Activated T-cell treated with anti-CD3 and anti-CD28 coated beads for 48 hours (primary cell): ENCODE measurements at places on chromosomes 2 and 18.
A peak's percentile ranks its signal among the peaks of the same experiment; 100 is the strongest.

DNA sequence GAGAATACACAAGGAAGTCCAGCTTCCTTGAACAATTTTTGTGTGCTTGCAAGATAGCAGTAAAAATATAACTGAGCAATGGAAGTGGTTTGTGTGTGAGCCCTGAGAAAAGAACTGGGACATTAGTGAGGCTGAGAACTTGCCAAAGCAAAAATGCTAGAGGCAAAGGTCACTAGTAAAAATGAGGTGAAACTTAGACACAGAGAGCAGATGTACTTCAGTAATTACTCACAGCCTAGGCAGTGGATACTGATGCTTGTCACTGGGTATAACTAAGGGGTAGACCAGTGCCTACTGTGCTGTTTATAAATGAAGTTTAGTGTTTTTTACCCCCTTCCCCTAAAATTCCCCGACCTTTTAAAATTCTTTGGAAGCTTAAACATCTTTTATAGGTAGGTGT is 450.1 kb downstream of the LPIN1 start:
- DNase-seq, result no peak

- DNase-seq, result no peak
Observed at GRCh38 chr2:173199294-173199693, 123.6 kb downstream of the MAP3K20 start.

DNA sequence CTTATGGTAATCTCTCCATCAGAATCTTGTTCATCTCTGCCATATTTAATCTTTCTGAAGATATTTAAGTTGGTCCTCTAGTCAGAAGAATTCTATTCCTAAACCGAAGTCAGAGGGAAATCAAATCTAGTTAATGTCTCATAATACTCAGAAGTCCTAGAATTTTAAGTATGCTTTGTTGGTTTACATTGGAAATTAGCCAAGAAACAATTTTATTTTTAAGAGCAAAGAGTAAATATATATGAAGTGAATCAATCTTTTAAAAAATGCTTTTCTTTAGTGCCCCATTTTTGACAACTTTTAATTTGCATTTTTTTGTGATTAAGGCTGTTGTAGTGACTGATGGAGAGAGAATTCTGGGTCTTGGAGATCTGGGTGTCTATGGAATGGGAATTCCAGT is 38.1 kb downstream of the ME2 start:
- DNase-seq, result no peak

GRCh38 chr2:199484927-199485326 is 27.2 kb upstream of the SATB2 start:
- DNase-seq, result no peak

GRCh38 chr2:3349211-3349693 is 28.4 kb downstream of the EIPR1 start:
- no peak for DNase-seq

DNA sequence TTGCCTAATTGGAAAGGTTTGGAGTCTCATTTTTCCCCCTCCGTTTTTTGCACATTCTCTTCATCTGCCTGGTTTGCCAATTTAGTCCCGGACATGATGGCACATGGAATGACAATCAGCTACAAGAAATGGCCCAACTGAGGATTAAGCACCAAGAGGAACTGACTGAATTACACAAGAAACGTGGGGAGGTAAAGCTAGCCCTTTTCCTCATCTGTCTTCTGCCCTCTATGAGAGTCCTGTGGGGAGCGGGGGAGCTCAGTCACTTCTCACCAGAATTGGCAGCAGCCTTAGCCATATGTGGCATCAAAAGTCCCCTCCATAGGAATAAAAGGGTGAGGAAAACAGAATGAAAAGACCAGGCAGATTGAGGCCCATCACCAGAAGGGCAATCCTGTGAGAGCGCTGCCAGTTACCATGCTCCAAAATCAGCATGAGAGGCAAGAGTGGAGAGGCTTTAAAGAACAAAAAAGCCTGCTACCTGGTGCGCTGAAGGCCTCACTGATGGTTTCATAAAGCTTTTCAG is 11.6 kb downstream of the ATG16L1 start:
- no peak for DNase-seq

DNA sequence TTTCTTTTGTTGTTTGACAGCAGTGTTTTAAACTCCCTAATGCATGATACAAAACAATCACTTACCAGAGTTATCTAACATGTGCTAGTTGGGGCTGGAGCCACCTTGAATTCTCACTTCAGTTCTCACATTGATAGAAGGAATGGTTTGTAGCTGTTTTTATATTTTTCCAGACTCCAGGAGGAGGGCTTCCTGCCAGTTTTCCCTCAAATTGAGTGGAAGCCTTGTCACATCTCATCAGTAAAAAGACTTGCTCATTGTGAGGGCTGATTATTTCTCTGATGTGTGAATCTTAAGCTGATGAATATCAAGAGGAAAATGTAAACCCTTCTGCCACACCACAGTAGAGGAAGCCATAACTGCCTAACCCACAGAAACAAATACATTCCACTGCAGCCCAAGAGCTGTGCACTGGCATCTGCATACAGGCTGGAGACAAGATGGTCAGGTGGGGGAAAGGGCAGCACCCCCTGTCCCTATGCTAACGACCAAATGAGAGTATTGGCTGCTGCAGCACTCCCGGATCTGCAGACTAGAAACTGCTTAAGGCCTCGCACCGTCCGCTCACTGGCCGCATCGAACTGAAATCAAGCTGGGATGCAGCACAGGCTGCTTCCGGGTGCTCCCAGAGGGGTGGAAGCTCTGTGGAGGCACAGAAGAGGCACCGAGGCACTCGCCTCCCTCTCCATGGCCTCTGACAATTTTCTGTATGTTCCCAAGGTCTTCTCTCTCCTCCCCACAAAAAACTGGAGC is 73.7 kb upstream of the TPO start:
- DNase-seq, result no peak

DNA sequence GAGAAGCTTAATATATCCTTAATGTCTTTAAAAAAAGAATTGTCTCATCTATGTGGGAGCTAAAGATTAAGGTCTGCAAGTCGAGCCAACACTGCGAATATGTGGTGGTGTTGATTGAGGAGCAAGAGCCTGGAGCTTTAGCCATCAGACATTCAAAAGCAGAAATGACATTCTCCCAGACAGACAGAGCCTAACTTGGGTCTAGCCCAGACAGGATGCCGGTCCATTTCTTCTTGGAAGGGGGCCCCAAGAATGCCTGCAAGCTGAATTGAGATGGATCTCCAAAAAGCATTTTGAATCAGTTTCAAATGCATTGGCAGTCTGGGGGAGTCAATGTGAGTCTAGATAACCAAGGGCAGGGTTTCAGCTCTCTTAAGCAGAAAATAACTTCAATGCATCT is 30.1 kb upstream of the EML4 start:
- no peak for DNase-seq

DNA sequence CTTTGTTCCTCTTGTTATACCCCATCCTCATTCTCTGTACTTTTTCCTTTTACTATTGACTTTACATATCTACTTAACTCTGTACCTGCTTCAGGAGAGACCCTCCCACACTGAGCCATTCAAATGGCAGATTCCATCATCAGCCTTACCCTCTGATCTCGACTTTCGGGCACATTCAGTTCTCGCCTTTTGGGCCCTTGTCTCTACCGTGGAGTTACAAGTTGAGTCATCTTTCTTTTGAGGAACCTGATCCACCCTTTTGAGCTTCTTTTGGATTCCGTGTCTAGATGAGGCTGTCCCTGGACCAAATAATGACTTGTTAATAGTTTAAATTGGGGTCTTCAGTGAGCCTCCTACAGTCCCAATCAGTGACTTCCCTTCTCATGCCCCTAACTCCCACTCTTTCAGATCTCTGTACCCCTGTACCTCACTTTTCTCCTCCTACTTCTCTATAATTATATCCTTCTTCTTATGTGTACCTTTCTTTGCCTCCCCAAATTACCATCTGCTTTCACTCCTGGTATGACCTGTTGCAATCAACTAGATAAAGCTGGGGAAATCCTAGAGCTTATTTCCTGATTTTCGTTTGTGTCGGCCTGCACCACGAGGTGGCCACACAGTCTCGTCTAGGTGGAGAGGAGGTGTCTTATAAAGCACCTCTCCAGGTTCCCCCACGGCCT is 17.2 kb downstream of the SP110 start:
- no peak for DNase-seq

DNA sequence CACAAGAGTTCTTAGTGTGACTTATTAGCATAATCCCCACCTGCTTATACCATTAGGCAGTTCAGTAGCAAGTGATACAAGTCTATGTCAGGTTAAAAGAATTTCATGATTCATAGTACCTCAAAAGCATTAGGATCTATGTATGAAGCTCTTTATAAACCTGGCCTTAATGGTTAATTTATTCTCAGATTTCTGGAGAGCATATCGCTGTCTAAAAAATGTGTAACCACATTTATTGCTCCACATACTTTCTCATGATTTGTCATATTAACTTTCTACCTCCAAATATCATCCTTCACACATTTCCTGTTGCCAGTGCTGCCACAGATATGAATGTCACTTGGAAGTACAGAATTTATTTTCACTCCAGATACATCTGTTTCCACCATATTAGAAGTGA is 332.8 kb upstream of the MAP2 start:
- DNase-seq, result no peak

GRCh38 chr2:169796441-169796840 is 2.2 kb upstream of the SSB start:
- no peak for DNase-seq

GRCh38 chr2:20972110-20972509 is 71.8 kb downstream of the APOB start:
- DNase-seq, result no peak

DNA sequence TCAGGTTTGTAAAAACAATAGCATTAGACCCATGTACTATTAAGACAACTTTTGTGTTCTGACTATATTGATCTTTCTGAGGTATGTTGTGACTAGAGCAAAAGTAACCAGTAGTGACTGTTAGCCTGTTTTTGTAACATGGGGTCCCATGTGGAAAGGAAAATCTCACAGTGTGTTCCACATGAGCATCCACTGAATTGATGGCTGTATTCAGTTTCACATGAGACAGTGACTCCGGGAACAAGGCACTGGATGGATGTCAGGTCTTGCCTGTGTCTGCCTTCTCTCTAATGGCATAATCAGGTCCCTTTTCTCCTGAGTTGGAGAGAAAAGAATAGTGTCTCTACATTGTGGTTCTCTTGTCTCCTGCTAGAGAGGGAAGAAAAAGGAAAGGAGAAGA is 27.5 kb downstream of the TMEM178A start:
- no peak for DNase-seq

- DNase-seq, result peak; percentile 33
Observed at GRCh38 chr18:2104620-2105462, 466.5 kb downstream of the METTL4 start.

- DNase-seq, result no peak
Observed at GRCh38 chr2:74168739-74169138, 9.9 kb downstream of the MOB1A start.

GRCh38 chr2:131543385-131543891 is 15.8 kb downstream of the CCDC74A start:
- no peak for DNase-seq

DNA sequence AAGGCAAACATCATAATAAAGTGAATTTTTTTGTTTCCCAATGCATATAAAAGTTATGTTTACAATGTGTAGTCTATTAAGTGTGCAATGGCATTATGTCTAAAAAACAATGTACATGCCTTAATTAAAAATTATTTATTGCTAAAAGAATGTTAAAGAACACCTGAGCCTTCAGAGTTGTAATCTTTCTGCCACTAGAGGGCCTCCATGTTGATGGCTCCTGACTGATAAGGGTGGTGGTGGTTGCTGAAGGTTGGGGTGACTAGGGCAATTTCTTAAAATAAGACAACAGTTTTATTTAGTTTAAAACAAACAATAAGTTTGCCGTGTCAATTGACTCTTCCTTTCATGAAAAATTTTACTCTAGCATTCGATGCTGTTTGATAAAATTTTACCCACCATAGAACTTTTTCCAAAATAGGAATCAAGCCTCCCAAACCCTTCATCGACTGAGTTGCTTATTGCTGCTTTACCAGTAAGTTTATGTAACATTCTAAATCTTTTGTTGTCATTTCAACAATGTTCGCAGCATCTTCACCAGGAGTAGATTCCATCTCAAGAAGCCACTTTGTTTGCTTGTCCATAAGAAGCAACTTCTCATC is 32.3 kb downstream of the MAP3K2 start:
- peak; percentile 13 for DNase-seq

DNA sequence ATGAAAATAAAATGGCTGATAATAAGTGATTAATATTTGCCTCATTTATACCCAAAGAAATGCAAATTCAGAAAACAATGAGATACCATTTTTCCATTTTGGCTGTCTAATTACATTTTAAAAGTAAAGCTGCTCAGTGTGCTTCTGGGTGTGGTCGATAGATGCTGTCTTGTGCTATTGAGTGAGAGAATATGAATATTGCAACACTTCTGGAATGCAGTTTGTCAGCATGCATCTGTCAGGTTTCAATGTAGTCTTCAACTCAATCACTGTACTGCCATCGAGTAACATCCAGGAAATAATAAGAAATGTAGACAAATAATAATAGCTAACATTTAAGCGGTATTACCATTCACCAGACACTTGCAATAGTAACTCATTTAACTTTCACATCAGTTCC is 3.9 kb downstream of the IL18R1 start:
- DNase-seq, result no peak

- no peak for DNase-seq
Observed at GRCh38 chr18:13309748-13310670, 91.4 kb downstream of the LDLRAD4 start.

DNA sequence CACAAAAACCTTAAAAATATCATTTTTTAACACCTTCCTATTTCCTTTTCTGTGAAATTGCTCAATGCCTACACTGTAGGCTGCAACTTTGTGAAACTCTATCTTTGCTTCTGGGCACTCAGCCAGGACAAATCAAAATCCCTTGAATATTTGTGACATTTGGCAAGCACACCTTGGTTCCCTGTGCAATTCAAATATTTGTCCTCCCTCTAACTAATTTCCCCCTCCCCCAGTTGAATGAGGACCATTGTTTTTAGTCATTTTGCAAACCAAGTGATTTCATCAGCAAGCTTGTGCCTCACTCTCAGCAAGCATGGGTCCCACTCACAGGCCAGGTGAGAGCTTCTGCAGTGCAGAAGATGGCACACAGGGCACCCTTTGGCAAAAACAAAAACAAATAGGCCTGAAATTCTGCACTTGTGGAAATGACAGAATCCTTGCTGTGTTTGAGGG is 541.5 kb downstream of the CNTNAP5 start:
- no peak for DNase-seq

- no peak for DNase-seq
Observed at GRCh38 chr2:8677646-8678592, 3.9 kb upstream of the ID2 start.

DNA sequence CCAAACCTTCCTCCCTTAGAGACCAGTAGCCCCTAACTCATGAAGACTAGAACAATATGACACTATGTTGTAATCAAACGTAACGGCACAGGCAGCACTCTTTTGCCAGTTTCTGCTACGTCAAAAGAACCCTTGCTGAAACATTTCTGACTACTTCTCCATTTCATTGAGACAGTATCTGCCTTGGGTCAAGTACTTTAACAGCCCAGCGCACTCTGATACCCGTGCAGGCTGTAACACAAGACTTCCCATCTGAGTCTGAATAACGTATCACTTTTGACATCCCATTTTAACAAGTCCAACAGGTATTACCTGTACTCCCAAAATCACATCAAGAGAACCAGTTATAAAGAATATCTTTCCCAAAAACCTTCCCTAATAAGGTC is 38.4 kb downstream of the TBC1D8 start:
- DNase-seq, result no peak
